ENCODE measurements at places on chromosomes 7 and 10.

DNA sequence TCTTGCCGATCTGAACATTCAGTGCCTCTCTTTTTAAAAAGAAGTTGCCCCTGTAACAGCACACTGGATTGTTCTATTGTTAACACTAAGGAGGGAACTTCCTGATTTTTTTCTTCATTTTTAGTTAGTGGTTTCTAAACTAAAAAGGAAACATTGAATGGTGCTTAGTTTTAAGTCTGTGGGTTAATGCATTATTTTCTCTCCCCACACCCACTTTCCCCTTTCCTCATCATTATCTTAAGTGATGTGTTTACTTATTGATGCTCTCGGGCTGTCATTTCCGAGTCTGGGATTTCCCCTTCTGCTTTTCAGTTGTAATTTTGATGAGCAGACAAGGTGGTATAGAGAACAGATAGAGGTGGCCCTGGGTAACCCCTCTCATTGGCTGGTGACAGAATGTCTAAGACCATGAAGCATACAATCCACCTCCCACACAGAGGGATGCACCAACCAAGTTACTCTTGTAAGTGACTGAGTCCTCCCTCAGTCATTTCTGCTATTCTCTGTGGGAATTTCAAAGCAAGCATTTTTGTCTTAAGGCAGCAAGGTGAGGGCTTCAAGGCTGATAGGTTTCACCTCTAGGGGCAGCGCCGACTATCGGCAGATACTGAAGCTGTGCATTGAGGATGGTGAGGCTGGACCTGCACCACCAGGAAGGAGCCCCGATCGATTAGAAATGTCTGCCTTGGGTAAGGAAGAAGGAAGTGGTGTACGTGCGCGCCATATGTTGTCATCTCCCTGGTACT lies 49.5 kb downstream of the CHN2 start:
- no peak for DNase-seq

DNA sequence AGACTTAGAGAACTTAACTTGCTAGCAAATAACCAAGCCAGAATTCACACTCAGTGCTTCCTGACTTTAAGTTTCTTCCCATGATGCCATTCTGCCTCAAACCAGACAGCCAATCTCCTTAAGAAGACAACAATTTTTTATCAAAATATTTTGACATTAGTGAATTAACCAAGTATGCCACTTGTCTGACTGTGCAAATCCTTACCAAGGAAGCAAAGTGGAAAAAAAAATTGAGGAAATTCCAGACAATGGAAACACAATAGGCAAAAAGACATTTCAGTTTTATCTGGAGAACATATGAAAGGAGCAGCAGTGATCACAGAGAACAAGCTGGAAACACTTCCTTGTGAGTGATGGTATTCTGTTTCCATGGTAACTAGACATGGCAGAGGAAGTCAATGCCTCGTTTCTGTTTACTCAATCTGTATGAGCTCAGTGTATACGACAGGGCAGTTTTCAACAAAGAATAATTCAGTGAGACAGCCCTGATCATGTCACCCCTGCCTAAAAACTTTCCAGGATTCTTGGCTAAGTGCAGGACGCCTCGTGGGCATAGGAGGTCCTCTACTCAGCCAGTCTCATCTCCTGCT lies 114.2 kb downstream of the DYNC1I1 start:
- no peak for DNase-seq

DNA sequence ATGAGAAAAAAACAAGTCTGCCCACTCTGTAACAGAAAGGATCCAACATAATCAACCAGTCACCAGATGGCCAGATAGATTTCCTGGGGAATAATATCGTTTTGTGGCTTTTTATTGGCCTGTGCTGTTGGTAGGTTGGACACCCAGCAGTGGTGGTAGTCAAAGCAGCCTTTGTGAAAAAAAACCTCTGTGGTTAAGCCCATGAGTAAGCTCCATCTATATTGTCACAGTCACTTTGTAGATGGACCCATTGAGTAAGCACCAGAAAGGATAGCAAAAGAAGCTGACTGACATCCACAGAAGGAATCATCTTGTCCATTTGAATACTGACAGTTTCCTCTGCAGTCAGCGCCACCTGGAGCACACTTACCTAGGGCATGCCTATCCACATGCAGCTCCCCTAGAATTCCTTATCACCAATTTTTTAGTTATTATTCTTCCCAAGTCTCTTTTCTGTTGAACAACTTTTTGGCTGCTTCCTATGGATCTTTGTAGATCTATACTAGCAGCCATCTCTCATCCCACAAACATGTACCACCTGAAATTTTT lies 96.9 kb downstream of the IQUB start:
- no peak for DNase-seq

DNA sequence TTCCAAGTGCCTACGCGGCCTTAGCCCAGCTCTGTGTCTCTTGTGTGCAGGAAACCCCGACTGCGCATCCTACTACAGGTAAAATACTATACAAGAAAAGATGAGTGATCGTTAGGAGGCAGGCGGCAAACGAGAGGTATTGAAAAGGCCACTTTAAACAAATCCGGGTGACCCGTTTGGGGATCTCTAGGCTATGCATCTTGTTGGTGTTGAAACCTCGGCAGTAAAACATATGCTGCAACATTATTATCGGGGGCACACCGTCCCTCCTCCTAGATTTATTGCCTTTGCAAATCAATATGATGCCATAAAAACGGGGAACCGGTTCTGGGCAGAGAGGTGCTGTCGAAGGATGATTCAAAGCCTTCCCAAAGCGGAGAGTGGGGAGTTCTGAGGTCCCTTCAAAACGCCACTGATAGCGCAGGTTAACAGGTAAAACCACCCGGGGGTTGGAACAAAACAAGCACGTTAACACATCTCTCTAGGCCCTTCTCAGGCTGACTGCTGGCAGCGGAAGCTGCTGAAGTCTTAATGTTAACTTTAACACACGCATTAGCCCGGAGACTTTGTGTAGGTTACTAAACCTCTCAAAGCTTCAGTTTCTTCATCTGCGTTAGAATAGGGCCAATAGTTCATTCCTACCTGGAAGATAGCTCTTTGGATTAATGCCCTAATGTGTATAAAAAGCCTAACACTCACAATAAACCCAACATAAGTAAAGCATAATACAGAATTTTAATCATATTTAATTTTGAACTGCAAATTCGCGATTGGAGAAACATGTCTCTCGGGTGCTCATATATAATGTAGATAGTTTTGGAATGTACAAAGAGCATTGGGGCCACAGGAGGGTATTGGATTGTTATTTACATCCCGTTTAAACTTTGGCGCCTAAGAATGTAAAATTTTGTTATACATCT lies 2.6 kb upstream of the TBX20 start:
- no peak for DNase-seq

- DNase-seq = peak; percentile 65
Measured at GRCh38 chr7:44477063-44477830, 13.2 kb downstream of the NUDCD3 start.
